ENCODE measurements at places on chromosomes 11 and 22. TPM values are rescaled to one million over a fixed set of nuclear protein-coding genes. Genes with fewer than 3 reads are reported as not detected.

DNA sequence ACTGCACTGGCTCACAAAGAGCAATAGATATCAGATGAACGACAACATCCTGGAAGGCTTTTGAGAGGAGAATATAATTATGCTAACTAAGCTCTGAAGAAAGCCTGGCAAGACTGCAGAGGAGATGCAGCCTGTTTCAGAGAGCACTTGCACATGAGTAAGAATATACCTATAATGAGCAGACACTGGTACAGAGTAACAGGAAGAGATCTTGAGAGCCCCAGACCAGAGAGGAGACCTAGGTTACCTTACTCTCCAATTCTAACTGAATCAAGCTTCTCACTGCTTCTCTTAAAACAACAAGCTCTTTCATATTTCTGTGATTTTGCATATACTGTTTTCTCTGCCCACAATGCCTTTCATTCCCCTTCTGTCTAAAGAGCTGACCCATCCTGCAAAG lies 66.5 kb downstream of the FAM168A start:
- no peak for DNase-seq
- H3K4me3 ChIP-seq, result peak overlapping the region; percentile 47
- H3K36me3 ChIP-seq, result peaks cover 6% of the 10 kb centered on the region
- no peaks in the 10 kb centered on the region for H3K27me3 ChIP-seq
- H3K27ac ChIP-seq, result no peak overlapping the region

DNA sequence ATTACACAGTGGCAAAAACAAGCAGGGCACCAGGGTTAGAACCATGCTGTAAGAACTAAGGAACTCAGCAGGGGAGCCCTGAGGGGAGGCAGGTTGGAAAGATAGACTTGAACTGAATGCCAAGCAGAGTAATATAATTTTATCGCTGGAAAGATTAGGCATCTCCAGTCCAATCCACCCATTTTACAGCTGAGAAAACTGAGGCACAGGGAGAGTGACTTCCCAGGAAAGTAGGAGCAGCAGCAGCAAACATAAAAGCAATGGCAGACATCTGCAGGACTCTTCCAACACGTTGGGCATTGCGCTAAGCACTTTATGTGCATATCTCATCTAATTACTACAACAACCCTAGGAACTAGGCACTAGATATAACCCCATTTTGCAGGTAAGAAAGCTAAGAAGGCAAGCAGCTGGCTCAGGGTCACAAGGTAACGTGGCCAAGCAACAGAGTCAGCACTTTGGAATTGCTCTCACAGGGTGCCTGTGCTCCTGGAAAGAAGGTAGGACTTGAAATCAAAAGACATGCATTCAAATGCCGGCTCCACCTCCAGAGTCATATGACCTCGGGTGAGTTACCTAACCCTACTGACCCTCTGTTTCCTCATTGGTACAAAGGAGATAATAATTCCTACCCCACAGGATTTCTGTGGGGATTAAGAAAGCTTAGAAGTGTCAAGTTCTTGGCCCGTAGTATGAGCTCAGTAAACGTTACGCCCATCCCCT lies 215.3 kb downstream of the BARX2 start:
- no peak overlapping the region for H3K27ac ChIP-seq
- no peaks in the 10 kb centered on the region for H3K36me3 ChIP-seq
- DNase-seq, result peak; percentile 41
- no peaks in the 10 kb centered on the region for H3K27me3 ChIP-seq
- H3K4me1 ChIP-seq, result peaks cover 5% of the 10 kb centered on the region
- H3K4me3 ChIP-seq, result no peak overlapping the region

GRCh38 chr11:65699306-65699705 lies 12.7 kb upstream of the KAT5 start:
- no peaks in the 10 kb centered on the region for H3K27me3 ChIP-seq
- H3K27ac ChIP-seq, result no peak overlapping the region
- DNase-seq, result no peak
- H3K4me1 ChIP-seq, result no peaks in the 10 kb centered on the region
- H3K4me3 ChIP-seq, result no peak overlapping the region

DNA sequence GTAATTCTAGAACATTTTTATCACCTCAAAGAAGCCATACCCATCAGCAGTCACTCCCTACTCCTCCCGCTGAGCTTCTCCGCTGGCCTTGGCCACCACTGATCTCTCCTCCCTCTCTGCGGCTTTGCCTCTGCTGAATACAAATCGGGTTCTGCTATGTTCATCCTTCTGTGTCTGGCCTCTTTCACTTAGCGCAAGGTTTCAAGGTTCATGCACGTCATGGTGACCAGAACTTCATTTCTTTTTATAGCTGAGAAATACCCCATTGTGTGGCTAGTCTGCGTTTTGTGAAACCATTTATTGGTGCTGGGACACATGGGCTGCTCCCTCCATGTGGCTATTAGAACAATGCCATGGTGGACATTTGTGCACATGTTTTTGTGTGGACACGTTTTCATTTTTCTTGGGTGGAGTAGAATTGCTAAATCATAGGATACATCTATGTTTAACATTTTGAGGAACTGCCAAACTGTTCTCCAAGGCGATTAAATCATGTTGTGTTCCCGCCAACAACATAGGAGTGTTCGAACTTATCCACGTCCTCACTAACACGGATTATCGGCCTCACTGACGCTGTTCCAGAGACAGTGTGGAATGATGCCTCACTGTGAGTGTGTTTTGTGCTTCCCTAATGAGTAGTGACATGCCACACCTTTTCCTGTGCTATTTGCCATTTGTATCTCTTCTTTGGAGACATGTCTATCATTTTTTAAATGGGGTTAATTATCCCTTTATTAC lies 24.2 kb upstream of the KRTAP5-6 start:
- no peak for DNase-seq
- no peaks in the 10 kb centered on the region for H3K36me3 ChIP-seq
- H3K27ac ChIP-seq, result no peak overlapping the region
- no peaks in the 10 kb centered on the region for H3K27me3 ChIP-seq

GRCh38 chr11:103618528-103618927 lies 417.9 kb upstream of the DDI1 start:
- H3K27me3 ChIP-seq, result no peaks in the 10 kb centered on the region
- no peaks in the 10 kb centered on the region for H3K36me3 ChIP-seq
- DNase-seq, result no peak
- no peak overlapping the region for H3K27ac ChIP-seq

DNA sequence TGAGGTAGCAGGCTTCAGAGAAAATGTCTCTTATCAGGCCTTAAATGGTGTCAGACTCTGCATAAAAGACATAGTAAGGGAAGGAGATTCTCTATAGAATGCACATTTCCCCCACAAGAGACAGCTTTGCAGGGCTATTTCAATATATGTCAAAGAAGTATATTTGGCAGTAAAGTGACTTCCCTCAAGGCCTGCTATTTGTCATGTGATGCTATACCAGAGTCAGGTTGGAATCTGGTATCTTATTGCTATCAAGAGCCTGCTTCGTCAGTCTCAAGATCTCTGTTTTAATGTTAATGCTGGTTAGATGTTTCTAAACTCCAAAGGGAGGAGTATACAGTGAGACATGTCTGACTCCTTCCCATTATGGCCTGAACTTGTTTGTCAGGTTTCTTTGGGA lies 40.4 kb upstream of the MTMR2 start:
- H3K27me3 ChIP-seq, result no peaks in the 10 kb centered on the region
- no peak for DNase-seq
- H3K4me1 ChIP-seq, result no peaks in the 10 kb centered on the region
- no peak overlapping the region for H3K4me3 ChIP-seq
- H3K27ac ChIP-seq, result no peak overlapping the region

DNA sequence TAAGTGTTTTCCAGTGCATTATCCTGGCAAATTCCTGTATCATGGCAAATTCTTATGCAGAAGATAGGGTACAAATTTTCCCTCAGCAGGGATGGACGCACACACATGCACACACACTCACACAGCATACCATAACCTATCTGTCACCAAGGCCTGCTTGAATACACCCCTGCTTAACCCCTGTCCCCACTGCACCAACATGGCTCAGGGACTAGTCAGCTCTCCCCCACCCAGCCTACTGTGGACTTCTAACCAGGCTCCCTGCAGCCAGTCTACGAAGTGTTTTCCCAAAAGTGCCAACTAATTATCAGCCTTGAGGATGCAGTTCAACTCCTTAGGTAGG lies 63.1 kb downstream of the RAB30 start:
- no peak overlapping the region for H3K4me3 ChIP-seq
- H3K27me3 ChIP-seq, result no peaks in the 10 kb centered on the region
- H3K27ac ChIP-seq, result no peak overlapping the region
- no peak for DNase-seq
- no peaks in the 10 kb centered on the region for H3K36me3 ChIP-seq
- H3K4me1 ChIP-seq, result no peaks in the 10 kb centered on the region

GRCh38 chr11:63670096-63670432 lies 1.1 kb downstream of the ATL3 start:
- DNase-seq, result no peak
- H3K27me3 ChIP-seq, result no peaks in the 10 kb centered on the region
- H3K27ac ChIP-seq, result no peak overlapping the region
- peak overlapping the region; percentile 61 for H3K4me3 ChIP-seq
- H3K36me3 ChIP-seq, result peaks cover 14% of the 10 kb centered on the region

- H3K27me3 ChIP-seq, result no peaks in the 10 kb centered on the region
- peaks cover 79% of the 10 kb centered on the region for H3K36me3 ChIP-seq
- H3K4me3 ChIP-seq, result no peak overlapping the region
- H3K4me1 ChIP-seq, result no peaks in the 10 kb centered on the region
- DNase-seq, result no peak
- no peak overlapping the region for H3K27ac ChIP-seq
Measured at GRCh38 chr22:41324821-41325528, 23.6 kb downstream of the ZC3H7B start.

DNA sequence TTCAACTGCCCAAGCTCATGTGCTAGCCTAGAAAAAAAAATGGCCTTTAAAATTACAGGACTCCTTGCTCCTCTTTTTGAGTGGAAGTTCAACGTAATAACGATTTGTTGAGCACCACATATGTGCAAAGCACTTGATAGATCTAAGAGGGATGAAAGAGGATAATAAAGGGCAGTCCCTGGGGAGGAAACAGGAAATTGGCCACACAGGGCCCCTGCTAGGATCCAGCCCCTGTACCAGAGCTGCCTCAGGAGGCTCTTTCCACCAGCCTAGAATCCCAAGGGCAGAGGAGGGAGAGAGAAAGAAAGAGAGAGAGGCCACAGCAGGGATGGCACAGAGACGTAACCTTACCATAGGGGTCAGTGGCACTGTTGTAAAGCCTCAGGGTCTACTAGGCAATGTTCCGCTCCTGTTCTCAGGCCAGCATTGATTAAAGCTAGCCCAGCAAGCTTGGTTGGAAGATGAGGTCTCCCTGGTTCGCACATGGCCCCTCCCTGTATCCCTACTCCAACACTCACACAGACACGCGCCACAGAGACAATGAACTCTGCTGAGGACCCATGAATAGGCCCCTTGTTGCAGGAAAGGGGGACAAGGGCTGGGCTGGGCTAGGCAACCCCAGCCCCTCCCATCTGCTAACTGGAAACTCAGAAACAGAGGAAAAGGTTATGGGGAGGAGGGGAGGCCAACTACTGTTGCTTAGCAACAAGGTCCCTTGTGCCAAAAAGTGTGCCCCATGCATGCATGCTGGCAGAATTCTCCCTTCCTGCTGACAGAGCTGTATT lies at the start of gene TMPRSS5:
TSS of gene TMPRSS5 (minus strand) at position 438 of the 785 bp plus-strand sequence. CDS start at position 354, 84 bp downstream.
- DNase-seq, result no peak
- H3K27ac ChIP-seq, result no peak within 1 kb of the TSS
- peaks cover 8% of the 10 kb centered on the region for H3K36me3 ChIP-seq
- no peaks in the 10 kb centered on the region for H3K27me3 ChIP-seq
- no peak within 1 kb of the TSS for H3K4me3 ChIP-seq

- H3K4me3 ChIP-seq, result no peak overlapping the region
- H3K27ac ChIP-seq, result no peak overlapping the region
- no peaks in the 10 kb centered on the region for H3K27me3 ChIP-seq
- peaks cover 36% of the 10 kb centered on the region for H3K36me3 ChIP-seq
- no peaks in the 10 kb centered on the region for H3K4me1 ChIP-seq
Measured at GRCh38 chr22:47209547-47210023, 447.1 kb downstream of the TBC1D22A start.

GRCh38 chr11:35785287-35786167 lies 123.0 kb downstream of the TRIM44 start:
- DNase-seq, result no peak
- H3K27me3 ChIP-seq, result no peaks in the 10 kb centered on the region
- no peaks in the 10 kb centered on the region for H3K36me3 ChIP-seq

DNA sequence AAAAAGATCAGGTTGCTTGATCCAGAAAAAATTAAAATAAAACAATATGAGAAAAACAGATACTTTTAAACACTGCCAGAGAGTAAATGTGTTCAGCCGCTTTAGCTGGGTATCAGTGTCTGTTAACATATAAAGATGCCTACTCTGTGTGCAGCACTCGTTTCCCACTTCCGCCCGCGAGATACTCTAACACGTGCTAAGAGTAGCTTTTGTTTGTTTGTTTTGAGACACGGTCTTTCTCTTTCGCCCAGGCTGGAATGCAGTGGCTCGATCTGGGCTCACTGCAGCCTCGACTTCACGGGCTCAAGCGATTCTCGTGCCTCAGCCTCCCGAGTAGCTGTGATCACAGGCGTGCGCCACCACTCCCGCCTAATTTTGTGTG lies 531 bp upstream of the MEN1 start:
- H3K4me1 ChIP-seq, result no peaks in the 10 kb centered on the region
- peaks cover 4% of the 10 kb centered on the region for H3K36me3 ChIP-seq

DNA sequence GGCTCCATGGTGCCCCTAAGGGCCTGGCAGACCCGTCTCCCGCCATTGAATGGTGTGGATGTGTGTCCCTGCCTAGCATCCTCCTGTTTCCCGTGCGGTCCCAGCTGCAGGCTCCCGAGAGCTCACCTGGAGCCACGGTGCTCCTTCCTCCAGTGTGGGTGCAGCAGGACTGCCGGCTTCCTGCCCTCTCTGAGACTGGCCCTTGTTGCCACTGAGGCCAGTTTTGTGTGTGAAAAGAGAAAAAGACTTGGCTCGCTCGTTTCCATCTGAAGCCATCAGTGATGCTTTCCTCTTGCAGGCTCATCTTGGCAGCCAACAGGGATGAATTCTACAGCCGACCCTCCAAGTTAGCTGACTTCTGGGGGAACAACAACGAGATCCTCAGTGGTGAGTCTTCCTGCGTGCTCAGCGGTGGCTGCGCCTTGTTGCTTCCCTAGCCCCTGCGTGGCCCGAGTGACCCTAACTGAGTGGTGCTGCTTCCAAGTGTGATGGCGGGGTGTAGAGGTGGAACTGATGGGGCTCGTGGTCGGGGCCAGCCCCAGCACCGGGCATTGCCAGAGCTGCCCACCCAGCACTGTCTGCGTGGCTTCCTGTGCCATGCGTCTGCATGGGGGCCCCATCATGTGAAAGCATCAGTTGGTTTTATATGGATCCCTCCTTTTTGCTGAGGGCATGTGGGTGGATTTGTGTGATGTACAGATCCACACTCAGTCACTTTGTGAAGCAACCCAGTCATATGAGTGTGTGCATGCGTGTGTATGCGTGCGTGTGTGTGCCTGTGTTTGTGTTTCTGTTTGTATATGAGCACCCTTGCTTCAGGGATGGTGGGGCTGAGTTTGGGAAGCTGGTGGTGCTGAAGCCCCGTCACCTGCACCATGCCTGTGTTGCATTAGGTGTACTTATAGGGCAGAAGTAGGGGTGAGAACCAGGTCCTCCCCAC lies 22.4 kb downstream of the TANGO2 start:
- no peak overlapping the region for H3K4me3 ChIP-seq
- no peaks in the 10 kb centered on the region for H3K4me1 ChIP-seq
- no peak for DNase-seq
- no peaks in the 10 kb centered on the region for H3K27me3 ChIP-seq

GRCh38 chr11:21896746-21897602 lies 295.9 kb upstream of the ANO5 start:
- no peaks in the 10 kb centered on the region for H3K27me3 ChIP-seq
- DNase-seq, result no peak
- H3K36me3 ChIP-seq, result no peaks in the 10 kb centered on the region

NRGN gene
- 7.0 TPM for total RNA-seq

OR2D2 gene
- total RNA-seq, result 0.26 TPM

GDPD4 gene
- not detected for total RNA-seq

GTSE1 gene
- 42.6 TPM for total RNA-seq

ASPHD2 gene
- 8.5 TPM for total RNA-seq

MMP11 gene
- total RNA-seq, result 4.9 TPM

LRP5 gene
- total RNA-seq, result 38.4 TPM

OR5B12 gene
- total RNA-seq, result not detected

CRYBB2 gene
- total RNA-seq, result not detected

TMPRSS4 gene
- not detected for total RNA-seq

All from H9 (cell line).